ENCODE measurements at places on chromosomes 2 and 18. TPM values are rescaled to one million over a fixed set of nuclear protein-coding genes. Genes with fewer than 3 reads are reported as not detected.

TTN gene
- total RNA-seq = 153 TPM

PKDCC gene
- 172 TPM for total RNA-seq

SERPINB11 gene
- 3.5 TPM for total RNA-seq

- DNase-seq = no peak
These were observed 498.2 kb upstream of the TNP1 start for GRCh38 chr2:217357886-217358620.

KYNU gene
- total RNA-seq = 9.8 TPM
